T follicular helper cell (primary cell): ENCODE measurements at places on chromosomes 3 and 15.

DNA sequence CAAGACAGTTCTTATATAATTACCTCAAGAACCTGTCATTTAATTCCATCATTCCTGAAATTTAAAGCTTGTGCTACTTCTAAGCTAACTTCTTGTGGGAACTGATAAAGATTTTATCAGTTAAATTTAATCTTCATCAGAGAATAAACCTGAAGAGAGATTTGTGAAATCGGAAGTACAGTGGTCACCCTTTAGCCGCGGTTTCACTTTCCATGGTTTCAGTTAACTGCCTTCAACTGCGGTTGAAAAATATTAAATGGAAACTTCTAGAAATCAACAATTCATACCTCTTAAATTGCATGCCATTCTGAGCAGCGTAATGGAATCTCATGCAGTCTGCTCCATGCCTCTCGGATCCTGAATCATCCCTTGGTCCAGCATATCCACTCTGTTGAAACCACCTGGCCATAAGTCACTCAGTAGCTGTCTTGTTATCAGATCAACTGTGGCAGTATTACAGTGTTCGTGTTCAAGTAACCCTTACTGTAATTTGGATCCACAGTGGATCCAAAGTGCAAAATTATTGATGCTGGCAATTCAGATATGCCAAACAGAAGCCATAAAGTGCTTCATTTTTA lies 626.1 kb downstream of the CADM2 start:
- no peak for DNase-seq

DNA sequence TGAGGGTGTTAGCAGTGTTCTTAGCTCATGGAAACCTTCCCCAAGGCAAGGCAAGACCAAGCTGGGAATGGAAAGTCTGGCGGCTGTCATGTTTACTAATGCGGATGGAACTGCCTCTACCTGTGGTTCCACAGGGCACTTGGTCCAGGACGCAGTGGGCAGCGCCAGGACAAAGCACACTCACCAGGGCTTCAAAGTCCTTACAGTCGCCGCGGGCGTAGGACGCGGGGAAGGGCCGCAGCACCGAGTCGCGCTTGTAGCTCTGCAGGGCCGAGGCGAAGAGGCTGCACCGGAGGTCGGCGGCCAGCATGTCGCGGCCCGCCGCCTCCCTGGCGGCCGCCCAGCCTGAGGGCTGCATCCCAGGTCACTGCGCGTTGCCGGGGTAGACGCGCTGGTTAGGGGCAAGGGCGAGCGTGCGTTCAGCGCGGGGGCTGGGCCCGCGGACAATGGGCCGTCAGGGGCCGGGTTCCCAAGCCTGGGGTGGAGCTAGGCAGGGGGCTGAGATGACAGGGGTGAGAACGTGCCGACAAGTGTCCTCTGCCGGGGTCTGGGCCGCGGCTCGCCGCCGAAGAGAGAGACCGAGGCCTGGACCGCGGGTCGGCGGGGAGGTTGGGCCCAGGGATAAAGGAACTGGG lies 497 bp downstream of the PARP16 start:
- no peak for DNase-seq

GRCh38 chr3:156598413-156598812 lies 43.5 kb upstream of the SSR3 start:
- no peak for DNase-seq

GRCh38 chr3:139928708-139929505 lies 6.1 kb upstream of the CLSTN2 start:
- no peak for DNase-seq

GRCh38 chr15:65213241-65213640 lies 2.0 kb upstream of the CILP start:
- no peak for DNase-seq

DNA sequence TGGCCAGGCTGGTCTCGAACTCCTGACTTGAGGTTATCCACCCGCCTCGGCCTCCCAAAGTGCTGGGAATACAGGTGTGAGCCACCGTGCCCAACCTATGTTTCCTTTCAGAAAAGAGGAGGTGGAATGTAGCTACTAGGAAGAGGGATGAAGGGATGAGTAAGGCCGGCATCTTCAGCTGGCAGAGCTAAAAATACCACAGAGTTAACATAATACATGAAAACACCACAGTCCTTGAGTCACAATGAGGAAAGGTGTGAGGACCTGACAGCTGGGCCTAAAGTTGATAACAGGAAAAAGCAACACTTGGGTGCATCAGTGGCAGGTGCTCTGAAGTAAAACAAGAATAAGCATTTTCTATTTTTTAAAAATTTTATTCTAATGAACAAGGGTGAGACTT lies 392.2 kb downstream of the DIPK2A start:
- no peak for DNase-seq

- no peak for DNase-seq
Observed at GRCh38 chr15:80265021-80265420, 13.0 kb upstream of the CTXND1 start.

DNA sequence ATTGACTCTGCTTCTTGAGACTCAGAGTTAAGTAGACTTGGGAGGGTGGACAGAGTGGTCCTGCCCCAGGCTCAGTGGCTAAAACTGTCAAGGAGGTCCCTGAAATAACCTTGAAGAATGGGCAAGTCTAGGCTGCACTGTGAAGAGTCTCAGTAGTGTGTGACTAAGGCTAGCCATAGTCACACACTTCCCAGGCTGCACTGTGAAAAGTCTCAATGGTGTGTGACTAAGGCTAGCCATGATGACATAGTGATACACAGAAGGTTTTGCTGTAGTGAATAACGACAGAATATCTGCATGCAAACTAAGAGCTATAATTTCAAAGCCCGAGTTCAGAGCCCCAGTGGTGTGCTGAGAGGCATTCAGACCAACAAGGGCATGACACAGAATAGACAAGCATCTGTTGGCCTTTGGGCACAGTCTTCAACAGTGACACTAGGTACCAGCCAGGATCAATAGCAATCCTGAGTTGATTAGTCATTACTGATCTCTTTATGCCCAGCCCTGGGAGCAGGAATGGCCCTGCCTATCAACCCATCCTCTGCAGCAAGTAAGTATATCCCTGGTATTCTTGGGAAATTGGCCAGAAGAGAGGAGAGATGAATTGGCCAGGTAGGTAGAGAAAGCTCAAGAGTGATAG lies 72.4 kb upstream of the BBX start:
- DNase-seq, result no peak

DNA sequence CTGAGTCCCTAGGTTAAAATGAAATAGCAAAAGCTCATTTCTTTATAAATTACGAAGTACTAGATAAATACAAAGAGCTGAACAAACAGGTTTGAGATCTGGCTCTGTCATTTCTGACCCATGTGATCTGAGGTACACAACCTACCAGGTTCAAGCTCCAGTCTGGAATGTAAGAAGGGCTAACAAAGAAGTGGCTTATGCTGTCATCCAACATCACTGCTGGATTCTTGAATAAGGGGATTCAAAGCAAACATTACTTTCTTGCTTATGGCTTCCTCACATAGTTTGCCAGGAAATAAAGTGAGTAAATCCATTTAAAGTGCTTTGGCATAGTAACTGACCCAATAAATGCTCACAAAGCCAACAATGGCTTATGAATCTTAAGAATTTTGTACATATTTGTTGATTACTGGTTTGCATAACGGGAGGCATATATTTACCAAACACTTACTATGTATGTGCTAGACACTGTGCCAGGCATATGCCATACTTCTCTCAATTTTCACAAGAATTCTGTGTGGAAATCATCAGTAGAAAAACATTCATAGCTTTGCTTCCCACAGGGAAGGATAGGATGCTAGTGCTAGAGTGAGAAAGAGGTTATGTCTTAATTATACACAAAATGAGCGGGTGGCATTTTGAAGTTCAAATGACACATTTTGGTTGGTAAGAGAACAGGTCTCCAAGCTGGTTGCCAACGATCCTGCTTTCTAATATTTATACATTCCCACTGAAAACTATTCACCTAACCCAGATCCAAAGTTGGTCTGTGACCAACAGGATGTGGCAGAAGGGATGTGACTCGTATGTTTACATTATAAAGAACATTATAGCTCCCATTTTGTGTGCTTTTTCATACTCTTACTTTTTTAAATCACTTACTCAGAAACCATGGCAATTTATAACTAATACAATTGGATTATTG lies 38.7 kb upstream of the CSPG5 start:
- no peak for DNase-seq

- DNase-seq, result no peak
Observed at GRCh38 chr15:99443768-99444446, 121.9 kb upstream of the MEF2A start.

DNA sequence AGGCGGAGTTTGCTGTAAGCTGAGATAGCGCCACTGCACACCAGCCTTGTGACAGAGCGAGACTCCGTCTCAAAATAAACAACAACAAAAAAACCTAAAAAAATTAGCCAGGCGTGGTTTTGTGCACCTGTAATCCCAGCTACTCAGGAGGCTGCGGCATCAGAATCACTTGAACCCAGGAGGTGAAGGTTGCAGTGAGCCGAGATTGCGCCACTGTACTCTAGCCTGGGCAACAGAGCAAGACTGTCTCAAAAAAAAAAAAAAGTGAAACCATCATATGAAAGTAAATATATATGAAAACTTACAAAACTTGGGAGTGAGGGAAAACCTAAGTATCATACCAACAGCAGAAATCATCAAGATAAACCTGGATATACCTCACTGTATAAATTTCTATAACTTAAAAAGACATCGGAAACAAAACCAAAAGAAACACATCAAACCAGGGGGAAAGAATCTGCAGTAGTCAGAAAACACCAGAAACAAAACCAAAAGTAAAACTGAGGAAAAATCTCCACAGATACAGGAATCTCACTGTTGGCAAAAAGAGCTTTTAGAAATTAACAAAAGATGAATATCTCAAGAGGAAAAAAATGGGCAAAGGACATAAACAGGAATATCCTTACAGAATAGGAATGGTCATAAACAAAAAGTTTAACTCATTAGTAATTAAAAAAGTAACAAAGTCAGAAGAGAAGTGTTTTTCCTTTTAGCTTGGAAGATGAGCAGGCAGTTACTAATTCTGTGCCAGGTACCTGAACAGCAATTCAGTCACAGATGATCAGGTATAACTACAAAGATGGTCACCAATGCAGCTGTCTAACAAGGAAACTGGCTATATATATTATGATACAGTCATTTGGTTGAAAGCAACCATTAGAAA lies 41.3 kb downstream of the ETV5 start:
- DNase-seq, result no peak

GRCh38 chr15:39834256-39834655 lies 51.6 kb upstream of the FSIP1 start:
- no peak for DNase-seq

GRCh38 chr3:66639809-66640356 lies 139.1 kb upstream of the LRIG1 start:
- no peak for DNase-seq

DNA sequence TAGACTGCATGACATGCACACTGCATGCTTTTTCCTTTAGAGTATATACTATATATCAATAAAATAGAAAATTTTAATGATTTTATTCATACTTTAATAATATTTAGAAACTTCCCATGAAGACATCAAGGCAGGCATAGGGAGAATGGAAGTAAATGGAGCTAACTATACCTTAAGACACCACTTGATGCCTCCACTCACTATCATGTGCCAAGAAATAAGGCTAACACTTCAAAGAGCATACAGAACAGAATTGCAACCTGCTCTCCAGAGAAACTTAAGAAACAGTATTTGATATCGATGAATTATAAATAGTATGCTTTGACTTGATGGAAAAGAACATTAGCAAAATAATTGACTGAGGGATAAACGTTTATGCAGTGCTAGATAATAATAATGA lies 192.6 kb upstream of the MBNL1 start:
- DNase-seq, result no peak

GRCh38 chr3:24479816-24480215 lies 14.8 kb downstream of the THRB start:
- DNase-seq, result no peak

DNA sequence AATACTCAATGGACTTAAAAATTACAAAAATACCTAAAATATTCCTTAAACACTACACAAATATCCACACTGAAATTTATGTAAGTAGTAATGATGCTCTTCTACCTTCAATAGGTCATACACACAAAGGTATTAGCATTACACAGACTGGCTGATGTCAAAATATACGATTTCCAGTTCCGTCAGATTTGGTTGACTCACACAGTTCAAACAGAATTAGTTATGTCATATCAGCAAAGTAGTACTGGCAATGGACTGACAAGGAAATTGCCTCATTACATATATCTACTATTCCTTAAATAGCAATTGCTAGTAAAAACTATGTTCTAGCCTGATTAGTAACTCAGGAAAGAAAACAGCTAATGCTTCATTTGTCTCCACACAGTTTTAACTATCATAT lies 70.8 kb downstream of the ADAM10 start:
- DNase-seq, result no peak
